Pulmonary artery endothelial cell (primary cell): ENCODE measurements at places on chromosomes 4 and X.

GRCh38 chr4:1501754-1502500 is 95.7 kb upstream of the NKX1-1 start:
- no peak for DNase-seq

GRCh38 chr4:139454111-139455045 is at the start of gene RAB33B:
TSS of gene RAB33B (plus strand) at chr4:139454121. CDS start at chr4:139454196, 75 bp downstream.
- DNase-seq: no peak

DNA sequence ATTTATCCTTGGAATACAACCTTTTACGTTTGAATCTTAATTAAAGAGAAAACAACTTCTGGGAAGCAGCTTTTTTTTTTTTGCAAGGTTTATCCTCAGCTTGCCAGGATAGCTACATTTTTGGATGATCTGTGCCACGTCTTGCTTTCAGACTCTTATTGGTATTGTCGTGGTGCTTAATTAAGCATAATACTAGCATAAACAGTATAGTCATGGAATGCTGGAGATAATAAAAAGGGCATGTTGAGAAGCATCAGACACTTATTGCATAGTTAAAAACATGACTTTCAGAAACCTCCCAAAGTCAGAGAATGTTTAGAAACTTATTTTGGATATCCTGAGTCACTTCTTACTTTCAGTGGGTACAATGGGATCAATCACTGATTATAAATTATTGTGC is 77.0 kb downstream of the PALLD start:
- no peak for DNase-seq

GRCh38 chr4:160350944-160351343 is 1248.1 kb downstream of the RAPGEF2 start:
- no peak for DNase-seq

GRCh38 chr4:1330761-1331590 is 16.0 kb upstream of the UVSSA start:
- DNase-seq: no peak

GRCh38 chr4:156992943-156993342 is 21.3 kb upstream of the PDGFC start:
- no peak for DNase-seq

GRCh38 chr4:83378419-83378818 is 43.8 kb upstream of the HPSE start:
- DNase-seq: no peak

DNA sequence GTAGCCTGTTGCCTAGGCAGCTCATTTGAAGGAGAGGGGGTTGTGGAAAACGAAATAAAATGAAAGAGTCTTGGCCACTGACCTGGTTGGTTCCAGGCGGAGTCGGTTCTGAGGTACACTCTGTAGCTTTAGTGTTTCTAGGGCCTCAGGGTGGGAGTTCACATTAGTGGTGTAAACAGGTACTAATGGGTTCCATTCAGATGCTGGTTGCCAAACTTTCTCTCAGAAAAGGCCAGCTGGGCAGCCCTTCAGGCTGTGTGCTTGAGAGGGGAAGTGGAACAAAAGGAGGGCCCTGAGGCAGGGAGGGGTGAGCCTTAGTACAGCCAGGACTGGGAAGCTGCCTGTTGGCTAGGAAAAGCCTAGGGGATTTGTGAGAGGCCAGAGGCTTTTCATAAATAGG is 24.8 kb downstream of the NHSL2 start:
- no peak for DNase-seq

DNA sequence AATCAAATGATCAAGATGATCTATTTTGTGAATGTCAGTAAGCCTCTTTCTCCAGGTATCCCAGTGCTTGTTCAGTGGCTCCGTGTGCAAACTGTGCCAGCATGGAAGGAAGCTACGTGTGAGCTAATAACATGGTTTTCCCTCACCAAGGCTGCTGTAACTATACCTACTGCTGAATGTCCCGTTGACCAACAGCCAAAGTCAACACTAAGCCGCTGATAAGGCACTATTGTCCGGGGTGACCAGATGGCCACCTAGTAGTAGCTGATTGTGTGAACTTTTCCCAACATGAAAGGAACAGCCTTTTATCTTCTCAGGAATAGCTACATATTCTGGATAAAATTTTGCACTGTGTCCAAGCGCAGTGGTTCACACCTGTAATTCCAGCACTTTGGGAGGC is 58.0 kb upstream of the ABCG2 start:
- DNase-seq: no peak

- DNase-seq: peak; percentile 71
Observed at GRCh38 chr4:176794151-176794550, 1.4 kb upstream of the VEGFC start.

DNA sequence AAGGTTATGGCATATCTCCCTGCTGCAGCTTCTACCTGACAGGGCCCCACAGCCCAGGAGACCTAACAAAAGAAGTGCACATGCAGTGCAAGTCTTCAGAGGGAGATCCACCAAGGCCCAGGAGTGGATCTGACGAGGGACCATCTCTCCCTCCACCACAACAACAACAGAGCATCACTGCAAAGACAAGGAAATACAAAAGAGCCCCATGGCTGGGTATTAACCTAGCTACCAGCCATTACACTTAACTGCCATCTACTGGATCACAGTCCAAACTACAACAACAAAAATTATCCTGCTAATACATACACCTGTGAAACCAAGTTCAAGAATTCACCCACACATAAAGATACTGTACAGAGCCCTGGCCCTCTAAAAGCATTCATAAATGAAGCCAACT is 280.2 kb upstream of the SLC7A11 start:
- DNase-seq: peak; percentile 0

DNA sequence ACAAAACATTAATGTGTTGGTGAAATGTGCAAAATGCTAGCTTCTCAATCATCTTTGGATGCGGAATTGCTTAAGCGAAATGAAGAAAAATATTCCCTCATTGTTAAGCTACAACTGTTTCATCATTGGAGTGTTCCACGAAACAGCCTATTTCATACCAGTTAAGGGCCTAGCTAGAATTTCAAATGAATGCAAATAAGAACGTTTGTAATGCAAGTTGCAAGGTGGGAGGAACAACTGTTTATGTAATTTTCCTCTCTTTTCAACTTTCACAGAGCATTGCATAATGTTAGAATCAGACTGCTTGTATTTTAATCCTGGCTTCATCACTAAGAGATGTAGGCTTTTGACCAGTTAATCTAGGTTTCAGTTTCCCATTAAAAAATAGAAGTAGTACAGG is 480.1 kb downstream of the IL1RAPL1 start:
- DNase-seq: no peak

DNA sequence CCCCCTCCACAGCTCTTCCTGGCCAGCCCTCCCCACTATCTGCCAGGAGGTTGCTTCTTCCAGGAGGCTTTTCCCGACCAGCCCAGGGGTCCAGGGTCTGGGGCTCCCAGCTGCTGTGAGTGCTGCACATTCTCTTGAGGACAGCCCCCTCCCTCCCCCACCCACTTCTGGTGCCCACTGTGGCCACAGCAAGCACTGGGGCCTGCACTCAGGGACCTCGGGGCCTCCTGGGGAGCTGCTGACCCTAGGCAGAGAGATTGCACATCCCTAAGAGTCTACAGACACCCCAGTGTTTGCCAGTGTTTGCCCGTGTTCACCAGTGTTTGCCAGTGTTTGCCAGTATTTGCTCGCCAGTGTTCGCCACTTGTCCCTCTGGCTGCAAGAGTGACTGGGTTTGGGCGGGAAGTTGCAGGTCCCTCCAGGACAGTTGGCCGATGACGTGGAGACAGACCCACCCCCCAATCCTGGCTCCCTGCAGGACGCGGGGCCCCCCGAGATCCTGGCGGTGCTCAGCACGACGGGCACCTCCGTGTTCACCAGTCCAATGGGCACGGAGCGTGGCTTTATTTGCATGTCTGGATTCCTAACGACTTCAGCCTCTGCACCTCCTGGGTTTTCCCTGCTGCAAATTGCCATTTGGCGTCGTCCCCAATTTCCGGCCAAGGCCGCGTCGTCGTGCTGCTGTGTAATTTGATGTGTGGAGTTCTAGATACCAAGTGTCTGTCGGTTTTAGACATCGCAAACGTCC is 87.5 kb upstream of the NKX1-1 start:
- DNase-seq: no peak

DNA sequence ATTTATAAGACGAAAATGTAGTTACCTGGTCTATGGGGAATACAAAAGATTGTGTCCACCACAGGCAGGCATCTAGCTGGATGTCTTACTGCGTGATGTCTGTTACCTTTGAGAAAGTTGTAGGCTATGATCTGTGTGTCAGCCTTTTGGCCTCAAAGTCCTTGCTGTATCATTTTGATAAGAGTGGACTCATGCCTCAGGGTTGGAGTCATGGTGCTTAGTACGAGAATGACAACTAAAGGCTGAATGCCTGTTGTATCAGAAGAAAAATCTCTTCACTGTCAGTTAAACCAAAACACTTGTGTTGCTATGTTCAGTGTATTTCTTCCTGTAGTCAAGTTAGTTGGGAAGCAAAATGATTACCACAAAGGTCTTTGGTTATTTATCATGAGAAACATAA is 226.2 kb downstream of the ARHGAP10 start:
- DNase-seq: no peak

GRCh38 chr4:148333265-148333664 is 108.9 kb downstream of the NR3C2 start:
- DNase-seq: no peak

DNA sequence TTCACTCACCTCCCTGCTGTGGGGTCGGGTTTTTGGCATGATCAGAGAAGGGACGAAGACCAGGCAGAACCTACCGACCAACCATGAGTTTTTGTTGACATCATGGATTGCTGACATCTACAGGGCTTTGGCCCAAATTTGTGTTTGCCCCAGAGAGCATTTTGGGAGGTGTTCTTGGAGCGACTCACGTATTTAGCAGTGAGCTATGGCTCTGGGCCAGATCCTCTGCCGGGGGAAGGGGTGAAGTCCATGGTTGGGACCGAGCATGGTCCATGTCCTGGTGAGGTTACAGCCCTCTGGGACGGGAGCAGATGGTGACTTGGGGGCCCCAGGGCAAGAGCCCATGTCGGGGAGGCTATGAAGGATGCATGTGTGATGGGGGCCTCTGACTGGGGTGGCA is 17.4 kb downstream of the SORCS2 start:
- no peak for DNase-seq

GRCh38 chr4:122218762-122219161 is 66.6 kb downstream of the BLTP1 start:
- no peak for DNase-seq

DNA sequence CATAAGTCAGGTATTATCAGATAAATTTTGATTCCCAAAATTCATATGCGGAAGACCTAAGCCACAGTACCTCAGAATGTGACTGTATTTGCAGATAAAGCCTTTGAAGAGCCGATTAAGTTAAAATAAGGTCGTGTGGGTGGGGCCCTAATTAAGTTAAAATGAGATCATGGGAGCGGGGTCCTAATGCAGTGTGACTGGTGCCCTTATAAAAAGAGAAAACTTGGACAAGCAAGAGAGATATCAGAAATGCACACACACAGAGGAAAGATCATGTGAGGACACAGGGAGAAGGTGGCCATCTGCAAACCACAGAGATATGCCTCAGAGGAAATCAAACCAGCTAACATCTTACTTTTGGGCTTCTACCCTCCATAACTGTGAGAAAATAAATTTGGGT is 236.1 kb downstream of the FBXO8 start:
- no peak for DNase-seq

GRCh38 chrX:76148753-76149152 is 24.1 kb upstream of the PBDC1 start:
- DNase-seq: no peak

GRCh38 chrX:49845701-49846403 is 16.7 kb downstream of the PAGE4 start:
- DNase-seq: no peak

- no peak for DNase-seq
Observed at GRCh38 chr4:3639613-3640586, 107.7 kb upstream of the LRPAP1 start.

- DNase-seq: no peak
Observed at GRCh38 chrX:74405973-74406489, 15.3 kb upstream of the SLC16A2 start.

- no peak for DNase-seq
Observed at GRCh38 chr4:55458611-55459010, 62.9 kb downstream of the TMEM165 start.

- no peak for DNase-seq
Observed at GRCh38 chr4:175691791-175692190, 120.3 kb downstream of the GPM6A start.

DNA sequence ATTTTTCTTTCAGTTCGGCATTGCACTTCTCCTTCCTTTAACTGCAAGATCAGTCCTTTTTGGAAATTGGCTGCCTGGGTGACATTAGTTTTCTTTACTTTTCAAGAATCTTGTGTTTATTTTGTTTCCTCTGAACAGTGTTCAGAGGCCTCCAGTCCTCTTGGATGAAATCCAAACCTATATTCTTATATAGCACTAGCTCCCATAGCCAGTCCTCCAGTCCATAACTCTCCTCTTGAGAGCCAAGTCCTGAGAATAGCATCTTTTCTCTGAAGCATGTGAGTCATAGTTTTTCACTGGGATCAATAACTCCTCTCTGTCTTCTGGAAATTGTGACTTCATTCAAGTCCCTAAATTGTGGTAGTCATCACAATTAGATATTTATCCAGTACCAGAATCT is 357.5 kb downstream of the RAPGEF2 start:
- DNase-seq: no peak

- DNase-seq: no peak
Observed at GRCh38 chrX:103187953-103188475, 26.9 kb upstream of the BEX4 start.

- DNase-seq: no peak
Observed at GRCh38 chr4:139813881-139814280, 148.3 kb downstream of the MGST2 start.

- no peak for DNase-seq
Observed at GRCh38 chr4:5900844-5901243, 8.0 kb upstream of the CRMP1 start.

- no peak for DNase-seq
Observed at GRCh38 chrX:31713120-31713519, 641.3 kb upstream of the FTHL17 start.

GRCh38 chr4:4913147-4913561 is 53.7 kb downstream of the MSX1 start:
- DNase-seq: no peak

GRCh38 chr4:10672379-10672778 is 12.2 kb downstream of the CLNK start:
- DNase-seq: no peak

GRCh38 chr4:157667836-157668235 is 447.3 kb downstream of the GRIA2 start:
- DNase-seq: no peak

DNA sequence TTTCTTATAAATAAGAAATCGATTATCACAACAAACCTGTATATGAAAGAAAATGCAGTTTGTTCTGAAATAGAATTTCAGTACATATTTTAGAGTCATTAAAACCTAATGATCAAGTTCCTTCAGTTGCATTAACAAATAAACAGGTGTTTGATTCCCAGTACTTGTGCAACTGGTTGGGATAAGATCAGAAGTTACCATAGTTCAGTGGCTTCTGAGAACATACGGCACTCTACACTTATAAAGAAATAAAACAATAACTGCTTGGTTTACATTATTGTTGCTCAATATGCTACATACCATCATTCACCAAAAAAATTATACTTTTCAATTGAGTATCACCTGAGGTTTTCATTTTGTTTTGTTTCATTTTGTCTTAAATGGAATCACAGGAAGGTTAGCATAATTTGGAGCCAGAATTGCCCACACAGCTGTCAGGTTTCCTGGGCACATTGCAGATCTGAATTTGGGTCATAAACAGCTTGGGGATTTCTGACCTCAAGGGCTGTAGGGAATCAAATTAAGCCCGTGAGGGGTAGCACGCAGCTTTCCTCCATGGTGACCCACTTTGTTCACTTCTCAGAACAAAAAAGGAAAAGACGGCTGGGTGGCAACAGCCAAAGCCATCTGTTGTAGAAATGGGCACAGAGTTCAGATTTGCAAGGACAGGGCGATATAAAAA is 14.9 kb upstream of the CCNG2 start:
- no peak for DNase-seq

GRCh38 chr4:52979821-52980590 is 117.9 kb downstream of the RASL11B start:
- DNase-seq: no peak
